T-helper 2 cell treated with Interferon-gamma antibody and Interleukin-4, amounts not matched to agents 100 ng/mL and 5 ng/mL, for 36 hours (primary cell): ENCODE measurements at places on chromosomes 13 and 19. TPM values are rescaled to one million over a fixed set of nuclear protein-coding genes. Genes with fewer than 3 reads are reported as not detected.

F2RL3 gene
- 0.39 and 0.77 TPM in 2 replicates for total RNA-seq

NOTCH3 gene
- not detected in 2 replicates for total RNA-seq

ADM5 gene
- 4.8 and 4.9 TPM in 2 replicates for total RNA-seq

FXYD3 gene
- total RNA-seq = not detected in 2 replicates

KIR3DL2 gene
- total RNA-seq = 0.73 and 0.93 TPM in 2 replicates

LHFPL6 gene
- total RNA-seq = 0.45 and 0.84 TPM in 2 replicates

KIR3DL1 gene
- total RNA-seq = not detected in 2 replicates

ZNF90 gene
- 4.6 and 5.2 TPM in 2 replicates for total RNA-seq

IL11 gene
- total RNA-seq = 0.55 and 0.61 TPM in 2 replicates

EBI3 gene
- total RNA-seq = 2.6 and 2.8 TPM in 2 replicates

SPRED3 gene
- total RNA-seq = 1.9 TPM in 2 replicates

CEACAM4 gene
- total RNA-seq = not detected in 2 replicates

KDELR1 gene
- 73.3 and 77.8 TPM in 2 replicates for total RNA-seq

CHAF1A gene
- 96.5 and 102 TPM in 2 replicates for total RNA-seq

CXCL17 gene
- total RNA-seq = not detected in 2 replicates

AXL gene
- not detected in 2 replicates for total RNA-seq

ARHGAP45 gene
- 402 and 407 TPM in 2 replicates for total RNA-seq

ZNF468 gene
- 16.5 and 18.7 TPM in 2 replicates for total RNA-seq

CAB39L gene
- 4.7 and 5.0 TPM in 2 replicates for total RNA-seq

ZNF491 gene
- total RNA-seq = 1.1 and 1.9 TPM in 2 replicates

FFAR3 gene
- 0.16 TPM in 1 of 2 replicates, not detected in the other for total RNA-seq

SAMD1 gene
- total RNA-seq = 103 and 104 TPM in 2 replicates

CD79A gene
- total RNA-seq = 1.7 TPM in 2 replicates

SHD gene
- total RNA-seq = not detected in 2 replicates

LGALS7B gene
- total RNA-seq = not detected in 2 replicates

U2AF2 gene
- total RNA-seq = 298 and 303 TPM in 2 replicates

ANGPTL8 gene
- total RNA-seq = not detected in 2 replicates

CGB3 gene
- not detected in 2 replicates for total RNA-seq

AMH gene
- 5.9 and 6.2 TPM in 2 replicates for total RNA-seq

CEACAM20 gene
- total RNA-seq = not detected in 2 replicates

KIR2DL4 gene
- not detected in 2 replicates for total RNA-seq
